ENCODE measurements at places on chromosomes 2 and 18. TPM values are rescaled to one million over a fixed set of nuclear protein-coding genes. Genes with fewer than 3 reads are reported as not detected.

The UGT1A6 gene
- total RNA-seq: not detected

The SERPINB3 gene
- total RNA-seq: not detected

The EVX2 gene
- total RNA-seq: not detected

The TMEM127 gene
- total RNA-seq: 15.7 TPM

Data from HT1080 (cell line).